PC-3 (cell line): ENCODE measurements at places on chromosomes 5 and 9. TPM values are rescaled to one million over a fixed set of nuclear protein-coding genes. Genes with fewer than 3 reads are reported as not detected.

The CTXN3 gene
- total RNA-seq = not detected in 2 replicates

The ZNF782 gene
- 5.0 and 5.3 TPM in 2 replicates for total RNA-seq

The ADAMTS6 gene
- total RNA-seq = 1.5 and 1.7 TPM in 2 replicates

The LMBRD2 gene
- total RNA-seq = 9.1 and 21.1 TPM in 2 replicates

The SFXN1 gene
- 46.5 and 54.4 TPM in 2 replicates for total RNA-seq

The NFIL3 gene
- 5.4 and 7.5 TPM in 2 replicates for total RNA-seq

The MOB3B gene
- 2.6 TPM in 2 replicates for total RNA-seq

The SRD5A1 gene
- 18.7 and 39.6 TPM in 2 replicates for total RNA-seq

DNA sequence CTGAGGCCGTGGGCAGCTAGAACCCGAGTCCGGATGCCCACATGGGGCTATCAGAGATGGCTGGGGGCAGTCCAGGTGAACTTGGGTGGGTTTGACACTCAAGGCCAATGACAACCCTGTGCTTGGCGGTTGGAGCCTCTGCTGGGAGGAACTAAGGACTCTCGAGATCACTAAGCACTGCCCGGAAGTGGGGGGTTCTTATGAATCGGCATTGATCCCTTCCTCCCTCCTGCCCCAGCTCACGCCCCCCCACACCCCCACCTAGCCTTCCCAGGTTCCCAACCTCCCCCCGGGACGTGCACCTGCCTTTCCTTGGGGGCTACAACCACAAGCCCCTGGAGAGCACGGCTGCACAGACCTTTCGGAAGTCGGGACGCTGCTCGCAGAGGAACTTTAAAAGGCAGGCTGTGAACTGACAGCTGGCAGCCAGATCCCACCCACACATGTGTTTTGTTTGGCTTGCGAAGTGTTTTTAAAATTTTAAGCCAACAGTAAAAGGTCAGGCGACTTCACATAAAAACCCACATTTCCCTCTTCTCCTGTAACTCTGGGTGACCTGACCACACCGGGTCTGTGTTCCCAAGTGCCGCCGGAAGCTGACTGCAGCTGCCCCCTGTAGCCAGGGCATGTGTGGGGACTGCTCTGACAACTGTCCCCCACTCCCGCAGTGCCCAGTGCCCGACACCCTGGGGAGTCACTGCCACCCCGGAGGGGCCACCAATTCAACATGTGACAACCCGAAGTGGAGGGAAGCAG lies 5.1 kb upstream of the RALGDS start:
- no peaks in the 10 kb centered on the region for H3K27me3 ChIP-seq
- no peaks in the 10 kb centered on the region for H3K36me3 ChIP-seq
- H3K4me1 ChIP-seq = 0 out of 2 replicates have a peak, but pooled peaks cover 4% of the 10 kb centered on the region
- H3K4me3 ChIP-seq = no peak overlapping the region

- H3K4me1 ChIP-seq = peaks cover 24% of the 10 kb centered on the region
- peak overlapping the region; percentile 18; the same call in 1 of the 2 replicates for H3K4me3 ChIP-seq
- H3K27me3 ChIP-seq = no peaks in the 10 kb centered on the region
- peak overlapping the region; percentile 95 for H3K27ac ChIP-seq
- H3K36me3 ChIP-seq = no peaks in the 10 kb centered on the region
Observed at GRCh38 chr5:167982-168660, 23.2 kb upstream of the LRRC14B start.

GRCh38 chr5:176938472-176938871 lies 39.3 kb upstream of the HK3 start:
- H3K27me3 ChIP-seq = no peaks in the 10 kb centered on the region
- no peak for DNase-seq
- peaks cover 8% of the 10 kb centered on the region; the same call in 1 of the 2 replicates for H3K36me3 ChIP-seq
- no peaks in the 10 kb centered on the region for H3K4me1 ChIP-seq
- no peak overlapping the region for H3K4me3 ChIP-seq

DNA sequence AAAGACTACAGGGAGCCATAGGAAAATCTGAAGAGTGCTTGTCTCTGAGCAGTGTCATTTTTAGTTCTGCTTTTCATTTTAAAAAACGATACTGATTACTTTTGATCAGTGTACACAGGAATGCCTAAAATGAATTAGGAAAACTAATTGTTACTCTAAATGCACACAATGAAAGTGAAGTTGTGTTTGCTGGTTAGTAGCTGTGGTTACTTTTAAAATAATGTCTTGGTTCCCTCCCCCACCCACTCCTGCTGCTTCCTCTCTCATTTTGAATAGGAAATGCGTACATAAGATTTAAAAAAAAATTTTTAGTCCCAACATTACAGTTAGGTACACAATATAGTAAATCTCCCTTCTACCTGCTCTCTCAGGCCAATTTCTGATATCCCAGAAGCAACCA lies 47.5 kb upstream of the PLPP1 start:
- no peaks in the 10 kb centered on the region for H3K27me3 ChIP-seq
- H3K4me1 ChIP-seq = no peaks in the 10 kb centered on the region
- no peaks in the 10 kb centered on the region for H3K36me3 ChIP-seq
- H3K4me3 ChIP-seq = no peak overlapping the region
- no peak for DNase-seq

- H3K27me3 ChIP-seq = no peaks in the 10 kb centered on the region
- DNase-seq = no peak
- no peak overlapping the region for H3K27ac ChIP-seq
- no peaks in the 10 kb centered on the region for H3K36me3 ChIP-seq
Observed at GRCh38 chr9:117290856-117291622, 123.8 kb downstream of the ASTN2 start.

- DNase-seq = peak; percentile 11
- no peaks in the 10 kb centered on the region for H3K4me1 ChIP-seq
- no peaks in the 10 kb centered on the region for H3K27me3 ChIP-seq
- no peak overlapping the region for H3K27ac ChIP-seq
- H3K4me3 ChIP-seq = no peak overlapping the region
Observed at GRCh38 chr5:38968665-38969064, 105.5 kb downstream of the RICTOR start.

GRCh38 chr5:134273642-134274395 lies 47.9 kb upstream of the PPP2CA start:
- no peak for DNase-seq
- no peak overlapping the region for H3K4me3 ChIP-seq
- H3K27me3 ChIP-seq = no peaks in the 10 kb centered on the region
- H3K27ac ChIP-seq = no peak overlapping the region
- H3K4me1 ChIP-seq = 0 out of 2 replicates have a peak, but pooled peaks cover under 1% of the 10 kb centered on the region

GRCh38 chr5:169168280-169168679 lies 132.7 kb downstream of the SLIT3 start:
- H3K27ac ChIP-seq = no peak overlapping the region
- DNase-seq = no peak
- H3K27me3 ChIP-seq = peaks cover 15% of the 10 kb centered on the region; the same call in 1 of the 2 replicates

- no peaks in the 10 kb centered on the region for H3K27me3 ChIP-seq
- H3K36me3 ChIP-seq = no peaks in the 10 kb centered on the region
- no peak for DNase-seq
- H3K27ac ChIP-seq = no peak overlapping the region
- no peak overlapping the region for H3K4me3 ChIP-seq
Observed at GRCh38 chr9:76592974-76593347, 134.0 kb downstream of the GCNT1 start.

- no peaks in the 10 kb centered on the region for H3K36me3 ChIP-seq
- H3K27ac ChIP-seq = no peak overlapping the region
- no peaks in the 10 kb centered on the region for H3K4me1 ChIP-seq
- peaks cover 72% of the 10 kb centered on the region for H3K27me3 ChIP-seq
Observed at GRCh38 chr5:148486456-148486855, 102.7 kb downstream of the FBXO38 start.

GRCh38 chr9:93958819-93959682 lies 3.9 kb upstream of the BARX1 start:
- no peak for DNase-seq
- H3K36me3 ChIP-seq = no peaks in the 10 kb centered on the region
- H3K4me3 ChIP-seq = no peak overlapping the region
- no peaks in the 10 kb centered on the region; the same call in 1 of the 2 replicates for H3K4me1 ChIP-seq

GRCh38 chr5:174275959-174276358 lies 230.5 kb downstream of the NSG2 start:
- H3K36me3 ChIP-seq = no peaks in the 10 kb centered on the region
- no peak overlapping the region for H3K4me3 ChIP-seq
- peaks cover 67% of the 10 kb centered on the region for H3K27me3 ChIP-seq
- no peak for DNase-seq
- no peaks in the 10 kb centered on the region for H3K4me1 ChIP-seq
- no peak overlapping the region for H3K27ac ChIP-seq

- no peaks in the 10 kb centered on the region for H3K36me3 ChIP-seq
- no peaks in the 10 kb centered on the region for H3K4me1 ChIP-seq
- no peak for DNase-seq
- H3K27me3 ChIP-seq = peaks cover 7% of the 10 kb centered on the region
- no peak overlapping the region for H3K27ac ChIP-seq
Observed at GRCh38 chr5:1220831-1221230, 4.3 kb upstream of the SLC6A18 start.

GRCh38 chr5:178114325-178115135 lies 1.2 kb downstream of the N4BP3 start:
- H3K27ac ChIP-seq = no peak overlapping the region
- peak overlapping the region; percentile 47; the same call in 1 of the 2 replicates for H3K4me3 ChIP-seq
- no peak for DNase-seq
- peaks cover 6% of the 10 kb centered on the region; the same call in 1 of the 2 replicates for H3K4me1 ChIP-seq
- no peaks in the 10 kb centered on the region for H3K36me3 ChIP-seq

- DNase-seq = no peak
- H3K36me3 ChIP-seq = no peaks in the 10 kb centered on the region
- H3K4me3 ChIP-seq = no peak overlapping the region
- 0 out of 2 replicates have a peak, but pooled peaks cover 3% of the 10 kb centered on the region for H3K4me1 ChIP-seq
- H3K27ac ChIP-seq = no peak overlapping the region
Observed at GRCh38 chr5:116388564-116389258, 185.9 kb downstream of the SEMA6A start.

- peaks cover 23% of the 10 kb centered on the region for H3K27me3 ChIP-seq
- H3K27ac ChIP-seq = no peak within 1 kb of the TSS
- no peak for DNase-seq
- H3K4me1 ChIP-seq = peaks cover 9% of the 10 kb centered on the region
Observed at GRCh38 chr9:130265431-130266235, at the start of gene HMCN2. Gene HMCN2 (plus strand): TSS chr9:130265760. CDS start chr9:130265879, 119 bp downstream.

DNA sequence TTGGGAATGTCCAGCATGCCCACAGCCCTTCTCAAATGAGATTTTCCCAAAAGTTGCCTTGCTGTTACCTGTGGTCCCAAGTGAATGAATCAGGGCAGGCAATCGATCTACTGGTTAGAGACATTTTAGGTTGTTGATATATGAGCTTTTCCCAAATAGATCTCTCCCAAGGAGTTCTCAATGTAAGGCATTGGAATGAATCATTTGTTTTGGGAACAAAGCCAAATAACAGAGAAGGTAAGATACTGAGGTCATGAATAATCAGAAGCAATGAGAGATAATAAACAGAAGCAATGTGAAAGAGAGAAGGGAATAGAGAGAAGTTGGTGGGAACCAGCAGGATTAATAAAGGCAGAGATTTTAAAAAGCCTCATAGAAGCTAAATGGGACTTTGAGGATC lies 93.6 kb upstream of the FER start:
- no peak overlapping the region for H3K27ac ChIP-seq
- no peak overlapping the region for H3K4me3 ChIP-seq
- peak; percentile 67 for DNase-seq
- H3K4me1 ChIP-seq = peaks cover 21% of the 10 kb centered on the region
- no peaks in the 10 kb centered on the region for H3K27me3 ChIP-seq

DNA sequence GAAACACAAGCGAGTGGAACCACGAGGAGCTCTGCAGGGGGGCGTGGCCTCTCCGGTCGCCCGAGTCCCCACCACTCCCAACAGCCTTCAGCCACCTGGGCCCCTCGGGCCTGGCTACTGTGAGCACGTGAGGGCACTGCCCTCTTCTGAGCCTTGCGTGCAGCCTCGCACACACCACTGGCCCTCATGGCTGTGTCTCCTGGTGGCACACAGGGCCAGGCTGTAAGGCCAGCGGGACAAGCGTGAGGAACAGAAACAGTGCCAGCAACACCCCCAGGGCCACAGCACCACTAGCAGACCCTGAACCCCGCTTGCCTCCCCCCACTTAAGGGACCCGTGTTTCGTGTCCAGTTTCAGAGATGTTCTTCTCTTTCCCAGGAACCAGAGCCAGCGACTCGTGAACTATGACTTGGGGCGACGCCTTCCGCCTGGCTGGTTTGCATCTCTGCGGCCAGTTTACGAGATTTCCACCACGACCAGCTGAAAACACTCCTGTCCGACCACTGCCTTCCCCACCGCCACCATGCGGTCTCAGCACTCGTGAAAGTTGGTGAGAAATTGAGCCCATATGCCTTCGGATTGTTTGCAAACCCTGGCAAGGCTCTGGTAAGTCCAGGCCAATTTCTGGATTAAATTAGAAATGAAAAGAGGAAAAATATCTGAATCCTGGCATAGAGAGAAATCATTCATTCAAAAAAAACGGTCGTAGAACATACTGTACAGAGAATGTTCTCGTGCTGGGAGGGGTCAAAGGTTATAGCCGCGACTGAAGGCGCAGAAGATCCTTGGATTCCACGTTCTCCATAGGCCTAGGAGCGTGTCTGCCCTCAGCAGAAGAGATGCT lies 135.6 kb downstream of the ZNF354C start:
- H3K27ac ChIP-seq = no peak overlapping the region
- H3K4me1 ChIP-seq = no peaks in the 10 kb centered on the region
- no peak for DNase-seq
- no peak overlapping the region for H3K4me3 ChIP-seq

DNA sequence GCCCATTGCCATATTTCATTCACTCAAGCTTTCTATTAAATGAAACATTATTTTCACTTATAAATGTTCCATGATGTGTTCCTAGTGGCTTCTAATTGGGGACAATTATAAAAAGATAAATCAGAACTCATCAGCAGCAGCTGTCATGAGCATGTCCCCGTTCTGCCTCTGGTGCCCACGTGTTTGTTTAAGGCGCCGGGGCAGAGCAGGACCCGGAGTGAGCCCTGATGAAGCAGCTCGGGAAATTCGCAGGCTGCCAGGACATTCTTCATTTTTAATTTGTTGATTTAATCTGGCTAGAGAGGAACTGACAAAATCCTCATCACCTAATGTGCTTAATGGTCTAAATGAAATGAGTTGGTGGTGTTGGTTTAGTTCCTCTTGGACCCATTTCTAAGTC lies 475.0 kb downstream of the CTNND2 start:
- no peak for DNase-seq
- no peaks in the 10 kb centered on the region for H3K4me1 ChIP-seq
- no peak overlapping the region for H3K27ac ChIP-seq
- no peak overlapping the region for H3K4me3 ChIP-seq
